ENCODE measurements at places on chromosomes 4 and X.

DNA sequence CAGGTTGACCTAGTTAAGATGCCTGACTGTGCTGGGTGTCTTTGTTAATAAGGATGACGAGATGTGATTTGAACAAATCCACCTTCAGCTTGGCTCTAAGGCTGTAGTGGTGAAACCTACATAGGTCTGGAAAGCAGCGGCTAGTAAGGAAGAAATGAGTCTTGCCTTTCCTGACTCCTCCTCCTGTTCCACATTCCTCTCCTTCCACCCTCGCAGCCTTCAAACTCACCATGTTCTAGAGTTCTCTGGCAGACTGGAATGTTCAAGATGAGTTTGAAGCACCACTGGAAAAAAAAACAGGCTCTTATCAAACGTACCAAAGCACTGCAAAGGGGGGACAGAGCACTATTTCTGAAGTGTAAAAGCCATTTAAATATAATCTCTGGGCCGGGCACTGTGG lies 395.4 kb downstream of the BMPR1B start:
- no peak for DNase-seq

DNA sequence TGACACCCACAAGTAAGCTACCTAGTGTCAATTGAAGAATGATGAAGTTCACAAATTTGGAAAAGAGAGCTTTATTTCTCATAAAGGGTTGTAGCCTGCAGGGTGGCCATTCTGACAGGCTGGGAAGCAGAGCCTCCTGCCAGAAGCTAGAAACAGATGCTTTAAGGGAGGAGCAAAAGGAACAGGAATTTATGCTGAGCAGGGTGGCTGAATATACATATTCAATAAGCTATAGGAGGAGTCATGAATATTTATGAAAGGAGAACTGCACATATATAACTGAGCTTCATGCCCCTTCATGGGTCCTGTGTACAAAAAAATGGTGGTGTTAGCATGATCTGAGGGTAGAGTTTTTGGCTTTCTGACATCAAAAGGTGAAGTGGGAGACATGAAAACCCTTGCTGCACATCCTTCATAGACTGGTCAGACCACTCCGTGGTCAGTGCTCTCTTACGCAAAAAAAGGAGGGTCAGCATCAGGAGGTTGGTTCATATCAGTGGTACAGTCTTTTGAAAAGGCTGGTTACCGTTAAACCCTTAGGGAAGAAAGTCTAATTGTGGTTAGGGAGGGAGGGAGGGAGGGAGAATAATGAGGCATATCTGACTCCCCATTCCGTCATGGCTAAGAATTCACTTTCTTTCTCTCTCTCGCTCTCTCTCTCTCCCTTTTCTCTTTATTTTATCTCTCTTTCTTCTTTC lies 121.4 kb downstream of the LUZP4 start:
- DNase-seq: no peak

GRCh38 chr4:84384801-84385200 lies 114.3 kb downstream of the NKX6-1 start:
- DNase-seq: no peak

DNA sequence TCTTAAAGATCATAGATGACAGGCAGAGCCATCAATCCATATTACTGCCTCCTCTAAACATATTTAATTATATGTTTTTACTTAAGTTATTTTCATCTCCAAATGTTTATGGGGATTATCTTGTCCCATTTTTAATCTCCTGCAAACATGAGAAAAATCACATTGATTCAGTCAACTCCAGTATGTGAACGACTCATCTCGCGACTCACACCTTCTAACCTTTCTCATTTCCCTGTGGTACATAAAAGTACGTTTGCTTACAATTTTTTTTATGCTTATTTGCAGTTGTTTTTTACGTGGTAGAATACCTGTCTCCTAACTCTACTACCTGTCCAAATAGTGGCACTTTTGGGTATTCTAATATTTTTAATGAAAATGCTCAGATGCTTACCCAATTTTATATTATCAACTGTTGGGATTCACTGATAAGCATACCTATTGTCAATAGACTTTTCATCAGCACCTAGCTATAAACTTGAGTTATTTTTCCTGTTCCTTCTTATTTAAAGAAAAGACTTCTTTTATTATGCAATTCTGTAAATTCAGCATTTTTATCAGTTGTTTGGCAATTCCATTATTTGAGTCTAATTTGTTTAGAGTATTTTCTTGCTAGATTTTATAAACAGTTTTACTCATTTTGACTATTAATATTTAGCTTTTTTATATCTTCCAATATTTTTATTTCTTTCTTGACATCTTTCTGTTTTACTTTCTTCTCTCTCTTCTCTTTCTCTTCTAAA lies 276.6 kb downstream of the ANK2 start:
- no peak for DNase-seq

DNA sequence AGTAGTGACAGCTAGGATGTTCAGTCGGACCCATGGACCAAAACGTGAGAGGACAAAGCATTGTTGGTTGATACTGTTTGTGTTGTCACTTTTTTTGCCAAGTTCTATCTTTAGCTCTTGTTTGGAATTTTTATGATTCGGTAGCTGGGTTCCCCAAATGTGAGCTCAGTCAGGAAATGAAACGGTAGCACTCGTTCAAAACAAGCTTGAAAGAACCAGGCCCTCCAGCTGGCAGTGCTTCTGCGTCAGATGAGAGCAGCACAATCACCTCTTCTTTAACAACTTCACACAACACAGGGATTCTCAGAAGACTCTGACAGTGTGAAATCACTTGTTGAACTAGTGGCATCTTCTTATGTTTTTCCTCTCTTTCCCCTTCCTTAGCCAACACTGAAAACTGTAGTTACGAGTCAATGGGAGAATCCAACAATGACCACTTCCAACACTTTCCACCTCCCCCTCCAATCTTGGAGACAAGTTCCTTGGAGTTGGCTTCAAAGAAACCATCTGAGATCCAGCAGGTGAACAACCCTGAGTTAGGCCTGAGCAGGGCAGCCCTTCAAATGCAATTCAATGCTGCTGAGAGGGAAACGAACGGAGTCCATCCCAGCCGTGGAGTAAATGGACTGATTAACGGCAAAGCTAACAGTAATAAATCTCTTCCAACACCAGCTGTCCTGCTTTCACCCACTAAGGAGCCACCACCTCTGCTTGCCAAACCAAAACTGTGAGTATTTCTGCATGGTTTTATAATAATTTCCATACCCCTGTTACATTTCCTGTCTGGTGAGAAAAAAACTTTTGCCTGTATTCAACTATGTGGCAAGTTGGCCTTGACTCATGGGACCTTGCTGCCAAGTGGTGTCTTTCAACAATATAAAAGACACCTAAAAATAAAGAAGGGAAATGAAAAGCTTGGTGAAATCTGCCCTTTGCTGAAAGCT lies 214.6 kb downstream of the PALLD start:
- DNase-seq: no peak

- DNase-seq: no peak
Measured at GRCh38 chr4:72786401-72786990, 217.5 kb upstream of the ADAMTS3 start.

- DNase-seq: no peak
Measured at GRCh38 chr4:23878912-23879732, 10.7 kb downstream of the PPARGC1A start.

GRCh38 chr4:76459291-76459723 lies 24.3 kb downstream of the SHROOM3 start:
- DNase-seq: no peak

- no peak for DNase-seq
Measured at GRCh38 chrX:74446876-74447275, 25.6 kb downstream of the SLC16A2 start.

DNA sequence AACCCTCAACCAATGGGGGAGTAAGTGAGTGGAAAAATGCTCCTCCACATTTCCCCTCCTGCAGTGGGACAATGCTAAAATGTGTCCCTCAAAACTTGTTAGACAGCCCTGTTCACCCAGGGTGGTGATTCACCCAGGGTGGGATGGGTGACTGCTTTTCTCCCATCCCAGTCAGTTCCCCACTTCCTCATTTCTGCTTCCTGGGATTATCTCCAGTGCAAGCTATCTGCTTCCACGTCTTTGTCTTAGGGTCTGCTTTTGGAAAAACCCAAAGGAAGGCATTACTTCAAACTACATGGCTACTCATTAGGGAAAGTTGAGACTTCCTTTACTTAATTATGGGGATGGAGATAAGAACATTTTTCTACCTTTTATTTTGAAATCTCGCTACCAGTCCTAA lies 45.5 kb downstream of the ETNPPL start:
- DNase-seq: no peak

DNA sequence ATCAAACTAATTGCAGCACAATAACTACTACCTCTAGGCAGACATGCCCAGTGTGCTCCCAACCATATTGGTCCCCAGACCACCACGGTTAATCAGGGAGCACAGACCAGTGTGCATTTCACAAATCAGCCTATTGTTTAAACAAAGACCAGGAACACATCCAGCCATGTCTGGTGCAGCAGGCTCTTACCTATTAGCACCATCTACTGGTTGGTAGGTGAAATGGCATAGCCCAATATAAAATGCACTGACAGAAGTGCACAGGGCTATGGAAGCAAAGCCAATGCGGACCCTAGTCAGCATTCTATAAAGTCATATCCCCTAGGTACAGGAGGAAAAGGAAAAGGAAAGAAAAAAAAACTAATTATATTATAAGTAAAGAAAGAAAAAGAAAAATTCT lies 15.5 kb upstream of the CYLC1 start:
- no peak for DNase-seq
